ENCODE measurements at places on chromosomes 12 and 14.

- no peak for DNase-seq
Observed at GRCh38 chr14:81268016-81268416, 47.3 kb upstream of the GTF2A1 start.

DNA sequence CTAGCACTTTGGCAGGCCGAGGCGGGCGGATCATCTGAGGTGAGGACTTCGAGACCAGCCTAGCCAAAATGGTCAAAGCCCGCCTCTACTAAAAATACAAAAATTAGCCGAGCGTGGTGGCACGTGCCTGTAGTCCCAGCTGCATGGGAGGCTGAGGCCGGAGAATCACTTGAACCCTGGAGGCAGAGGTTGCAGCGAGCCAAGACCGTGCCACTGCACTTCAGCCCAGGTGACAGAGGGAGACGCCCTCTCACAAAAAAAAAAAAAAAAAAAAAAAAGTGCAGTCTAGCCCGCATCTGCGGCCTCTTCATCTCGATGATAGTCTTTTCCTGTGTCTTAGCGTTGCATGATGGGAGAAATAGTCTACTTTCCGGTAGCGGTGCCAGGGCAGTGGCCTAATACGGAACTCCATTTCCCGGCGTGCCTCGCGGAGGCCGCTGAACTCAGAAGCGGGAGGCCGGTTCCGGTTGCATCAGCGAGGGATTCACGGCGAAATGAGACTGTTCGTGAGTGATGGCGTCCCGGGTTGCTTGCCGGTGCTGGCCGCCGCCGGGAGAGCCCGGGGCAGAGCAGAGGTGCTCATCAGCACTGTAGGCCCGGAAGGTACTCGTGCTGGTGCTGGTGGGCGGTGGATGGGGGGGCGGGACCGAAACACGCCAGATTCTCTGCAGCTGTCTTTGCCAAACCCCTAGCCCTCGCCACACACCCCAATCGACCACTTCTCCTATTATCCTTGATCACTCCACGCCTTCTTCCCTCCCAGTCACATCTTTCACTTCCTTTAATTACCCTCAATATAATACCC lies at the start of gene MARS1:
Gene MARS1 (plus strand): TSS at position 472 of the 805 bp plus-strand sequence. CDS start 23 bp downstream, at position 495.
- DNase-seq: peak; percentile 88

DNA sequence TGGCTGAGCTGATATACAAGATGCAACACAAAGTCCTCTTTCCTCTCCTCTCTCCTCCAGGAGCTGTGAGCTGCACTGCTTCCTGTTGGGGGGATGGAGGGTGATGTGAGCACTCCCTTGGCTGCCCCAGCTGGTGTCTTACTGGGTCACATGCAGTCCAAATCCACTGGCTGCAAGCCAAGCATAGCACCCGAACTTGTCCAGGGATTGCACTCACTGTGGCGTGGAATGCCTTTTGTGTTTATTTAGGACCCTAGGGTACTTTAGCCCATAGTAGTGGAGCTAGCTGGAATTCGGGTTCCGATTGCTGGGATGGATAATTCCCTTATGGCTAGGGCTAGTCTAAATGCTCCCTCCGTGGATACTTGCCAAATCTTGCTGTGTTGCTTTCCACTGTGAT lies 424.9 kb upstream of the SYT1 start:
- no peak for DNase-seq

DNA sequence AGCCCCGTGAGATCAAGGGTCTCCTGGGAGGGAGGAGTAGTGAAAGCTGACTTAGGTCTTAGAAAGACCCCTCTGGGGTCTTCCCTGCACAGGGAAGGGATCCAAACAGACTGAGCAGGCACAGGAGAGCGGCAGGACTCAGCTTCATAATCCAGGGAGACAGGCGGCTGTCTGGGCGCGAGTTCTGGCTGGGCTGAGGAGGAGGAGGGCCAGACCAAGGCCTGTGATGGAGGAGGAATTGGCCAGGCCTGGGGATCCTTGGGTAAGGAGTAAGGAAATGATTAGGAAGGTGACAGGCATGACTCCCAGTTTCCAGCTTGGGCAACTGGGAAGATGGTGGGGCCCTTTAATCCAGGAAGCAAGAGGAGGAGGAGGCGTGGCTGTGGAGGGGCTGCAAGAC lies 93.1 kb downstream of the DICER1 start:
- DNase-seq: no peak

DNA sequence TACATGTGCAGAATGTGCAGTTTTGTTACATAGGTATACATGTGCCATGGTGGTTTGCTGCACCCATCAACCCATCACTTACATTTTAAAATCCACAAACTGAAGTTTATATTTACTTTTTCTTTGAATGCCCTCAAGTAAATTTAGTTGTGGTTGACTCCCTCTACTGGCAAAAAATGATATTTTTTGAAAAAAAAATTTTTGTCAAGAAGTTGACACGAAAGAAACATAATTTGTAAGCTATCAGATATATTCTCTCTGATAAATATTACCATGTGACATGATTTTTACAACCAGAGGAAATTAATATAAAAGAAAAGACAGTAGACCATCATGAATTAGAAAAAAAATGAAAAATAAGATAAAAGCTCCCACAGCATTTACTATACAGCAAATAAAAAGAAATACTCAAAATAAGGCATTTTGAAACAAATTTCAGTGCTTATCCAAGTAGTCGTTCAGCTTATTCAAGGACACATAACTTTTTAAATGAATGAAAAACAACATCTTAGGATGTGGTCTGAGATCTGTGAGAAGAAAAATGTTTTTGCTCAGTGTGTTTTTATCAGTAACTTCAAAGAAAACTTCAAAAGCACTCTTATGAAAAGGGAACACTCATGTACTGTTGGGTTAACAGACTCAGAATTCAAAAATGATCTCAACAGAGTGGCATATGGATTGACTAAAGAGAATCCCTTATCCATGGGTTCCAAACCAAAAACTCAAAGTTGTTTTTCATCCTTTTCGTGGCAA lies 30.0 kb upstream of the GRIP1 start:
- no peak for DNase-seq

DNA sequence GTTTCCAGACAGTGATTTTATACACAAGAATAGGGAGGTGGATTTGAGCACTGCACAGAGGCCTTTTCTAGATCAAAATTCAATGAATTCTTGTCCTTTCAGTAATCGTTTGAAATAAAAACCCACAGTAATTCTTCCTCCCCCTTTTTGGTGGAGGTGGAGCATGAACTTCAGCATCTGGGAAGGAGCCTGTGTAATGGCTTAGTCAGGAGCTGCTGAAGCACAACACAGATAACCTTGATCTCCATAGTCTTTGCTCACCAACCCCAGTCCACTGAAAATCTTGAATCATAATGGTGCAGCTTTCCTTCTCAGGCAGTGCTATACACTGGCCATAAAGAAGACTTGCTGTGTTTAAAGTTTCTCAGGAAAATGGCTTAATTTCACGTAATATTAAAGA lies 6.4 kb upstream of the TBPL2 start:
- no peak for DNase-seq

DNA sequence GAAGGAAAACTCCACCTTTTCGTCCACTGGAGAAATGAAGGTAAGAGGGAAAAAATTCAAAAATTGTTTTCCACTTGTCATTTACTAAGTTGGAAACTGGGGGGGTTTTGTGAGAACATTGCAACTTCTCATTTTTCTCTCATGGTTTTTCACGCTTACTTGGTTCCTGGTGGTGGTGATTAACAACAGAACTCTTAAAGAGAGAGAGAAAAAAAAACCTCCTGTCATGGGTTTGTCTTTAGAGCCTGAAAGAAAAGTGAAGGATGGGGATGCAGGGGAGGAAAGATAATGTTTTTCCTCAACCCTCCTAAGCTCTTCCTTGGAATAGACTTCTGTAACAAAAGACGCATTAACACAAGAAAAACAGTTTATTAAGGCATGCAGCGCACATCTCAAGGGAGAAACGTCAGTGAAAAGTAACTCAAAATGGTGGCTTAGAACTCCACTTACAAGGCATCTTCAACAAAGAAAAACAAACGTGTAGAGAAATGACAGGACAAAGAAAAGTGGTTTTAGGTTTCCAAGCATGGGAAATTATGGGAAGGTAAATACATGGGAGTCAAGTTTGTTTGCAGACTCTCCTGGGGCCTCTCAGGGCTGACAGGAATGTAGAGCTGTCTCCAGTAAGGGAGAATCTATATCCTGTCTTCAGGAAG lies 81.9 kb upstream of the ATF7IP start:
- no peak for DNase-seq

GRCh38 chr12:64124511-64125197 lies 97.4 kb downstream of the KICS2 start:
- DNase-seq: no peak

GRCh38 chr14:90344331-90345238 lies 12.8 kb upstream of the NRDE2 start:
- no peak for DNase-seq

- DNase-seq: no peak
Observed at GRCh38 chr14:103206023-103206481, 82.8 kb downstream of the TNFAIP2 start.

DNA sequence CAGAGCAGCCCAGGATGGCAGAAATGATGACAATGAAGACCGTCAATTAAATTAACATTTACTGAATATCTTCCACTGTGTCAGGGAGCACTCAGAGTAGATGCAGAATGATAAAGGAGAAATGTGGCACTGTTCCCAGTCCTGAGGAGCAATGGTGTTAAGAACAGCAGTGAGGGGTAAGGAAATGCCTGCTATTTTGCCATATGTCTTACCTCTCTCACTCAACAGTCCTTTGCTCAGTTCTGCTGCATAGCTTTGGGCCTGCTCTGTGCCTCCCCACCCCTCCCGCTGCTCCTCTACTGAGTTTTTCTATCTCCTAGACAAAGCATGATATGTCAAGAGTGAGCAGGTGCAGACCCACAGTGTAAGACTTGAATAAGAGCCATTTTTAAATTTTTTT lies 318.8 kb downstream of the NAV3 start:
- no peak for DNase-seq

DNA sequence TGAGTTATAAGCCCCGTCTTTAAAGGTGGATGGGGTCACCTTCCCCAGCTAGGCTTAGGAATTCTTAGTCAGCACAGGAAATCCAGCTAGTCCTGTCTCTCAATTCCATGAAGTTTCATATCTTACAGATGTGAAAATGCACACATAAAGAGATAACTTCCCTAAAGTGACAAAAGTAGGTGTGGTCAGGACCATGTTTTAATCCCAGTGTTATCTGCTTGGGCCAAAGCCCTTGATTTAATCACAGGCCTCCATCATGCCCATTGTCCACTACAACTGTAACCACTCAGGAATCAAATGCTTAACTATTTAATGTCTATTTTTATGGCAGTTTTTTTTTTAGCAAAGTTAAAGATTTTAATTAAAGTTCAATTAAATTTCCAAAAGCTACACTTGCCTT lies 194.4 kb upstream of the BTG1 start:
- no peak for DNase-seq

GRCh38 chr14:21734457-21735074 lies 60.9 kb upstream of the OR4E1 start:
- no peak for DNase-seq

DNA sequence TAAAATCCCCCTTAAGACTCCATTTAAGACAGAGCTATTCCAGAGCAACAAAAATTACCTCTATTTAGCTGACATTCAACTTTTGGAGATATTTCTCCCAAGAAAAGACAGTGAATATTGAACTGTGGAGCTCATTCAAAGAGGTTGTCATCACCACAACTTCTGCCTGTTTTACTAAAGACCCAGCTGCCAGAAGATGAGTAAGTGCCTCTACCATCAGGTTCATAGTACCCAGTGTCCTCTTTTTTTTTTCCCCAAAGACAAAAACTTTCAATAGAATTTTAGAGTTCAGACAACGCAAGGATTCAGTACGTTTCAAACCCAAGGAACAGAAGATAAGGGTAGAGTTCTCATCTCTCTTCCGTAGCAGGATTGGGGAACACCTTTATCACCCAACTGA lies 461.3 kb downstream of the BCAT1 start:
- no peak for DNase-seq

DNA sequence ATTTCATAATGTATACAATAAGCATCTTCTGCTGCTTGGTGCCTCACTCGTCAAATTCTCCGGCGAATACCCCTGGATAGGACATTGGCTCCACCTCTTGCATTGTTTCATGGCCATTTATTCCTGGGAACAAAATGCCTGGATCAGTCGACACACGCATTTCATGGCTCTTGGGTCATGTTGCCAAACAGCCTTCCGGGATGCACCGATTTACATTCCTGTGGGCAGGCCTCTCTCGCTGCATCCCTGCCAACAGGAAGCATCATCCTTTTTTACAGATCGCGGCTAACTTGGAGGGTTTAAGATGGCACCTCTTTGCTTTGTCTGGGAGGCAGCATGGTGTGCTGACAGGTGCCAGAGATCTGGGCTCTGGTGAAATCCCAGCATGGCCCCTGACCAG lies 32.7 kb upstream of the RIMBP2 start:
- DNase-seq: no peak

DNA sequence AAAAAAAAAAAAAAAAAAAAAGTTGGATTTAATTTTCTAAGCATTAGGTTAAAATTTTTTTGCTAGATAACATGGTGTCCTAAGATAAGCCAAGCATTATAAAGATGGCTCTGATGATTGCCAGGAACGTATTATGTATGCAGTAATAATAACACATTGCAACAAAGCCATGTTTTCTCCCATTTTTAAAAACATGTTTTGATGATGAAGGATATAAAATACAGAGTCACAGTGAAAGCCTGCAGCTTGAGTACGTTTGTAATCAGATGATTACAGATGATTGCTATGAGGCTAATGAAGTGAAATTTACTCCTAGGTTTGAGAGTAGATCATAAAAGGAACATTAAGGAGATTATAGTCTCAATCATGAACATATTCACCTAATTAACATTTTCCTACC lies 13.3 kb upstream of the WDR89 start:
- DNase-seq: no peak

GRCh38 chr12:56061982-56062381 lies 18.0 kb upstream of the ERBB3 start:
- DNase-seq: no peak

DNA sequence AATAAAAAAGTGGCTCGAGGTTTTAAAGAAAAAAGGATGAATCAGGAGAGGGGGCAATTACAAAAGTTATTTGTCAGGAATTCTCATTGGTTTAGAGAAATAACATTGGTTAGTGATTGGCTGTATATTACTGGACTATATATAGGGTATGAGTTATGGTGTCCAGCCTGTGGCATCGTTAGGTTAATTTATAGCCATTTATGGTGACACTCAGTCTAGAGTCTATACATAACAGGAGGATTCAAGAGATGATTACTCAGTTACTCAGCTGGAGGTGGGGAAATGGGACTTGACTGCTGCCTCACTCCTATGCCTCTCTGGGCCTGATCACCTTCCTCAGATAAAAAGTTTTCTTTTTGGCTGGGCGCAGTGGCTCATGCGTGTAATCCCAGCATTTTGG lies 25.6 kb upstream of the NFYB start:
- DNase-seq: no peak

Data from omental fat pad (tissue), 4 donors.